ENCODE measurements at places on chromosomes 6 and 20.

DNA sequence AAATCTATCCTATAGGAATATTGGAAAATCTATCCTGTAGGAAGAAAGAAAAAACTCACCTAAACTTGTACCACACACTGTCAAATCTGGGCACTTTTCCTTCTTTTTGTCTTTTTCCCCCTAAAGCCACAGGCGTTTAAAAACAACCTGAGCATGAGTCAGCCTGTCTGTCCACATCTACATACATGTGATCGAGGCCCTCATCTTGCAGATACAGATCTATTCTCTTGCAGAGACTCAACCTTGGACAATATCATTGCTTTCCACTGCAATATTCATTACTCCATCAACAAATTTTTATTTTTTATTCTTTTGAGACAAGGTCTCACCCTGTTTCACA lies 95.9 kb upstream of the IYD start:
- DNase-seq: no peak

DNA sequence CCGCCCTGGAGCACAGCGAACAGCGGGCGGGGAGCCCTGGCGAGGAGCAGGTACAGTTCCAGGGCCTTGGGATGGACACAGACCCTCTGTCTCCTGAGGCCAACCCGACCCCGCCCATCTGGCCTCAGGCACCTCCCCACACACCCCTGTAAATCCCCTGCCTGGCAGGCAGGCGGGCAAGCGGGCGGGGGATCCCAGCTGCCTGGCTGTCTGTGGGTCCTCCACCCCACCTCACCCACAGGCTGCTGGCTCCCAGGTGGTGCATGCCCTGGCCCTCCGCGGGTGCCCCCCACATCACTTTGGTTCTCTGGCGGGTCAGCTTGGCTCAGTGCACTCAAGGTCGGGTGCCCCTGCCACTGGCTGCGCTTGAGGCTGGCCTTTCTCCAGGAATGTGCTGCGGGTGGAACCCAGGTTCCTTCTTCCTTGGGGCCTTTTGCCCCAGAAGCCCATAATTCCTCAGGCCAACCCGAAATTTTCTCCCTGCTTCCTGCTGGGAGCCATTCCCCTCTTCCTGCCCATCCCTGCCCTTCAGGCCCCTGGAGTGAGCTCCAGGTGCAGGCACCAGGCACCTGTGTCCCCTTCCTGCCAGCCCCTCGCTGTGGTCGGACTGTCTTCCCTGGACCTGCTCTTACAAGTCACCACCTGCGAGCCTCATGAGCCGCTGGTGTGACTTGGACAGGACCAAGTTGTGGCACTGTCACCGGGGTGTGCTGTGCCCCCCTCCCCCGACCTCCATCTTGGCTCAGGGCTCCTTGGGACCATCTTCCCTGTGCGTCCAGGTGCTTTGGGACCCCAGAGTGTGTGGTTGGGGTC lies 5.3 kb upstream of the TNFRSF6B start:
- DNase-seq: peak; percentile 84

DNA sequence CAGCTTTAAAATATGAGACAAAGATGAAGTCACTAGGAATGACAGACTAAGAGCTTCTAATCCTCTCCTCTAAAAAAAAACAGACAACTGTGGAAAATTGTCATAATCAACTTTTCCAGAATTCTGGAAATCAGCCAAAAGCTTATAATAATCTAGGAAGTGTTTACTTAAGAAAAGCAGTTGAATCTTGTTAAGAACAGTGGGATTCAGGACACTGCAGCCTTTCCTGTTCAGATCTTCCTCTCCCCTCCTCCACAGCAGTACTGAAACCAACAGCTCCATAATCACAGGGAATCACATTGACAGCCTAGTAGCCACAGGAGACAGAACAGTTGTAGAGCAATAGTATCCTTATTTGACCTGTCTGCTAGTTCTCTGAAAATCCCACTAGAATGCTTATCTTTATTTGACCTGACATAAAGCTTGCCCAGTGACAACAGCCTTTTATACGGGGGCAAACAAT lies 41.6 kb downstream of the IBTK start:
- DNase-seq: no peak

- DNase-seq: no peak
Observed at GRCh38 chr6:32402812-32403211, 4.2 kb downstream of the BTNL2 start.

- no peak for DNase-seq
Observed at GRCh38 chr6:112221561-112221960, 32.8 kb downstream of the LAMA4 start.

DNA sequence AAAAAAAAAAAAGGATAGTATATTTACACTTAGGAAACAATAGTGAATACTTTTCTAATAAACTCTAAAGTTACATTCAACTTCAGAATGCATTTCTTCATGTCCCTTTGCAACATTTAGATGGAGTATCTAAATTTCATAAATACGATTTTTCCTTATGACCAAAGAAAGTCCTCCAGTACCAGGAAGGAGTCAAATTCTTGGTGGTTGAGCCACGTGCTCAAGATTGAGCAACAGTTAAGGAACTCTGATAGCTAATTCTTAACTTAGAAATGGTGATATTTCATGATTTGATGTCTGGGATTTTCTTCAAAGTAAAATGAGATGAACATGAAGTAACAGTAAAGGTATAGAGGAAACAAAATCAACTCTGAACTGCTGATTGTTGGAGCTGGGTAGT lies 92.7 kb downstream of the SASH1 start:
- DNase-seq: no peak

GRCh38 chr20:57672164-57672563 lies 37.7 kb downstream of the PMEPA1 start:
- peak; percentile 89 for DNase-seq

DNA sequence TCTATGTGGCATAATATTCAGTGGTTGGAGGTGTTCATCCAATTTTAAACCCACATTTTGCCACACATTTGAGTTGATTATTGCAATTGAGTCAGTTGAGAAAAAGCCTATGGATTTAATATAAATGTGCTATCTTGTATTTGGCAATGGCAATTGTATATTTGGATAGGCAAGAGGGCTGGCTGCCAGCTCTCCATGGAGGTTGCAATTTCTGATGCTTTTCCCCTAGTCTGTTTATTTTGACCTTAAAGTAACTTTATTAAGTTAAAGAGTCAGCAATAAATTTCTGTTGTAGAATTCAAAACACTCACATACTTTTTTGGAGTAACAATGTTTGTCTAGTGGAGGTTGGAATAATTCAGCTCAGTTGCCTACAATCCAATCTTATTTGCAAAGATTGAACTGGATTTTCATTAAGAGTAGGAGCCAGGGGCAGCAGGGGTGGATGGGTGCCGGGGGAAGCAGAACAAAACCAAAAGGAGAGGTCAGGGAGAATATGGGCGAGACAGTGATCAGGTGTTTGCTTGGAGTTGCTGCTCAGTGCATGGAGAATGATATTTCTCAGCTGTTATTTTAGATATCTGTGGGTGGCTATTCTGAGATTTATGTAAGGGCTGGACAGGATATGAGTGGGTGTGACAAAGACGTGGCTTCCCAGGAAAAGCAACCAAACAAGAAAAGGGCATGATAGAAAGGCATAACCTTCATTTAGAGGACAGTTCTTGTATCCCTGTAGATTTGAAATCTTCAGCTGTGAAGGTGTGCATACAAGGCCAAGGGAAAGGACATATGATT lies 163.0 kb downstream of the HDGFL1 start:
- no peak for DNase-seq

DNA sequence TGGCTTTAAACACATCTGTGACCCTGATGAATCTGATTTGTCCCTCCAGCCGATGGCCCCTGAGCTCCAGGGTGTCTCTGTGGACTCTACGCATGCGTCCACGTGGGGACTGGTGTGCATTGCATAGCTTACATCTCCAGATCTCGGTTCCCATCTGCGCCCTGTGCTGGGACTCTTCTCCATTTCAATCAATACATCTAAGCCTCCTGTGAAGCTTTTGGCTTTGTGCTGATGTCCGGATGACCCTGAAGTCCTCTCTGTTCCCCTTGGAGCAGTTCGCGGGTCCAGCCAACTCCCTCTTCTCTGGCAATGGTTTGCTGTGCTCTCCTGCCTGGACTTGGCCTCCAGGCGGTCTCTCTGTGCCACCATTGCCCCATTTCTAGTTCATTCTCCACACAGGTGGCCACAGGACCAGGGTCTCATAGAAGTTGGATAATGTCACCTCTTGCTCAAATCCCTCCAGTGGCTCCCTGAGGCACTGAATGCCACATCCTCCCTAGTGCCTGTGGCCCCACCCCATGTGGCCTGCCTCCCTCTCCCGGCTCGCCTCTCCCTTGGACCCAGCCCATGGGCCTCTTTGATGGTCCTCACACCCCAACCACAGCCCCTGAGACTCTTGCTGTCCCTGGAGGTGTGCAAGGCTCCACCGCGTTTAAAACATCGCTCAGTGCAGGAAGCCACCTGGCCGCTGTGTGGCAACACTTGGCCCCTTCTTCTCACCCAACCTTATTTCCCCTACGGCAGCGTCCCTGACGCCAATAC lies 155.4 kb downstream of the SYCP2 start:
- peak; percentile 56 for DNase-seq

- DNase-seq: no peak
Observed at GRCh38 chr6:156840136-156840535, 63.0 kb downstream of the ARID1B start.

GRCh38 chr6:12654514-12654913 lies 62.1 kb upstream of the PHACTR1 start:
- no peak for DNase-seq
